ENCODE measurements at places on chromosomes 12 and 14.

DNA sequence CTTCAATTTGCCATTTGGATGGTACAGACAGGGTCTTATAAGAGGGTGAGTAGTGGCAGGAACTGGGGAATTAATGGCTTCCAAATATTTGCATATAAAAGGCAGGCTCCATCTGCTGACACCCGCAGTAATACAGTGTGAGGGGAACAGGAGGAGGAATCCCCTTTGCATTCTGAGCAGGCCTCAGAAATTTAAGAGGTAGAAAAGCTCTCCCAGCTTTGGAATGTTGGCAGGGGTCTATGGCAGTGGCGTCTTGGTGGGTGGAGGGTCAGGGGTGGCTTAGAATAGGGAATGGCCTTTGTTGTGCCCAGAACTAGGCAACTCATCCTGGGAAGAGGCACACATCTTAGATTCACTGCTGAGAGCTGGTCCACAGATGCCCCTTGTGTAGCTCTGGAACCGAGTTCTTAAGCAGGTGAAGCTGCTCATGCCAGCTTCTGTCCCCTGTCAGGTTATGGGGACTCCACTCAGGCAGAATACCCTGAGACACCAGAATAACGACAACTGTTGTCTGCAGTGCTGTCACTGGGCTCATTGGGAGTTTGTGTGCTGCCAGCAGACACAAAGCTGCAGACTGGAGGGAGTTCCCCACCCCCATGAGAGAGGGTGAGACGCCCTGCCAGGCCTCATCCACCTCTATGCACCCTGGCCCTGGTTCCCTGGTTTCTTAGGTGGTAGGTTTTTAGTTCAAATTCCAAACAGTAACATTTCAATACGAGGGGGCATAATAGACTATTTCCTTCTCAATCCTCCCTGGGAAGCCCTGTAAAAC lies 190.2 kb downstream of the MON2 start:
- DNase-seq = no peak

GRCh38 chr12:30700216-30700900 lies 4.7 kb upstream of the IPO8 start:
- no peak for DNase-seq

DNA sequence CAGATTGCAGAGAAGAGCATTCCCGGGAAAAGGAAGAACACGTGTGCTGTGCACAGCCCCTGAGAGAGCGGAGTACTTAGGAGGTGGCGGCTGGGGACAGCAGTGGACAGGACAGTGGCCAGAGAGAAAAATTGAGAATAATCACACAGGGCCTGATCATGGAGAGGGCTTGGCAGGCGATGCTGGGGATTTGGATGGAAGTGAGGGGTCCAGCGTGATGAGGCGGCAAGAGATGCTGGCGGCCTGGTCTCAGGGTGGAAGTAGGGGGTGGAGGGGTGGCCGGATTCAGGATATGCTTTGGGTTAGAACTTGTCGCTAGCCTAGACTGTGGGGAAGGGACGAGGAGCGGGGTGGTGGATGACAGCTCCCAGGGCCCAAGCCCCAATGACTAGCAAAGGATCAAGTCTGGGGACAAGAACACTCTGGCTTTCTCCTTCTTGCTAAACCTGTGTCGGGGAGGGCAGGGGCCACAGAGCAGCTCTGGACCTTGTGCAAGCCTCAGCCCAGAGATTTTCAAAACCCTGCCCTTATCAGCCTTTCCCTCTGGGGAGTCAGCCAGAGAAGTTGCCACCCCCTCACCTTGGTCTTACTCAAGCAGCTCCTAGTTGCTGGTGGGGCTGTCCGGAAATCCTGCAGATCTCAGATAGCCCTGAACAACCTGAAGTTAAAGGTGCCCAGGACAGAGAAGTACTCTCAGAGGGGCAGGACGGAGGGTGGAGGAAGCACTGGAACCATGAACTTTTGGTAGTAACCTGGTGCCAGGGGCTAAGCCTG lies 1.3 kb downstream of the HVCN1 start:
- no peak for DNase-seq

DNA sequence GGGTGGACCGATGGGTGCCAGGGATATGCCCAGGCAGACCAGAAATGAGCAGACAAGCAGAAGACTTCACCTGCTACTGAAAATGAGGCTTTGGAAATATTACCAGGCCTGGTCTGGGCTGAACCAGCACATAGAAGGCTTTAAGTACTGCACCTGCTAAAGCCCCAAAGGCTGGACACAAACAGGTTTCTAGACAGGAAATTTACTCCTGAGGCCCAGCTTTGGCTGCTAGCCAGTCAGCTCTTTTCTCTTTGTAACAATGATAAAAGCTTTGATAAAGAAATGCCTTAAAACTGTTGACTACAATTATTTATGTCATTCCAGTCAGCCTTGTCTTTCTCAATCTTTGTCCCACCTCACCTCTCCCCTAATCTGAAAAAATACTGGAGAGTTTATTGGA lies 228.9 kb upstream of the EGLN3 start:
- no peak for DNase-seq

DNA sequence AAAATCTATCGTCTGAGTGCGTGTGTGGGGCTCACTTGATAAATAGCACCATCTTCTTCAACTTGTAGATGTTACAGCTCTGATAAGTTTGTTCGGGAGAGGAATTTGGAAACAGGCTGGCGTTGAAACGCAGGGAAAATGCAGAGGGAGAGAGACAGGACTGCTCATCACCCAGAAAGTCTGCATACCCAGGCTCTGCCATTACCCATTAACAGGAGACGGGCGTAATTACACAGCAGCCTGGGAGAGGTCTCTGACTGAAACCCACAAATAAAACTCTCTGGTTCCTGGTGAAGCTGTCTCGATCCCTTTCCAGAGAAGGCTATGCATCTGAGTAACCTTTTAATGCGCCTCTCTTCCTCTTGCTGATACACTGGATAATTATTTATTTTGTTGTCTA lies 547.3 kb downstream of the BCL11B start:
- DNase-seq = no peak

DNA sequence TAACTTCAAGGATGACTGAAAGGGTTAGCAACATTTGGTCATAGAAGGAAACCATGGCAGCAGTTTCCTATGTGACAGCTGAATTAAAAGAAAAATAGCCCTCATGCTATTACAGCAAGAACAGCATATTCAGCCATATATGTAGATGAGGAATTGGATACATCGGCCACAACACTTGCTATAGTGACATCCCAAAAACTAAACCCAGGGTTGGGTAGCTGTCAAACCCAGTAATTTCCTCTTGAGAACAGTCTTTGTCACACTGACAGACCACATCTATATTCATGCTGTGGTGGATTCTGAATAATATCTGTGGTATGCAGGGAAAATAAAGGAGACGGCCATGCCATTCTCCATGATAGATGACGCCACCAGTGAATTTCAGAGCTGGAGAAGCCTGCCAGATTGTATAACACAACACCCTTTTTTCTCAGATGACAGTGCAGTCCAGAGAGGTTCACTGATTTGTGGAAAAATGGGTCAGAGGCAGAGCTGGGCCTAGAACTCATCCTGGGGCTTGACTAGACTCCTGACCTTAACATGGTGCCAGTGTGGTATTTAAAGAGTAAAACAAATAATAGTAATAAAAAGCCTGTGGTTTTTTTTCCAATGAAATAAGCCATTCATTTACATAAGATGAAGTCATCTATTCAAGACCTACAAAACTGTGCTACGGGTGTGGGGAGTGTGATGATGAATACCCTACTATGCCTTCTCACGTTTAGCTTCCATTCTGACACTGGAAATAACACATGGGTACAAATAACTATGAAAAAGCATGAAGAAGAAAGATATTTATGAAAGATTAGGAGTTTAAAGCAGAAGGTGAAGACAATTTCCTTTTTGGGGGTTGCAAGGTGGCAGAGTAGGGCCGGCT lies 32.3 kb downstream of the EFCAB11 start:
- no peak for DNase-seq
